ENCODE measurements at places on chromosomes 7 and 10.
A peak's percentile ranks its signal among the peaks of the same experiment; 100 is the strongest.

DNA sequence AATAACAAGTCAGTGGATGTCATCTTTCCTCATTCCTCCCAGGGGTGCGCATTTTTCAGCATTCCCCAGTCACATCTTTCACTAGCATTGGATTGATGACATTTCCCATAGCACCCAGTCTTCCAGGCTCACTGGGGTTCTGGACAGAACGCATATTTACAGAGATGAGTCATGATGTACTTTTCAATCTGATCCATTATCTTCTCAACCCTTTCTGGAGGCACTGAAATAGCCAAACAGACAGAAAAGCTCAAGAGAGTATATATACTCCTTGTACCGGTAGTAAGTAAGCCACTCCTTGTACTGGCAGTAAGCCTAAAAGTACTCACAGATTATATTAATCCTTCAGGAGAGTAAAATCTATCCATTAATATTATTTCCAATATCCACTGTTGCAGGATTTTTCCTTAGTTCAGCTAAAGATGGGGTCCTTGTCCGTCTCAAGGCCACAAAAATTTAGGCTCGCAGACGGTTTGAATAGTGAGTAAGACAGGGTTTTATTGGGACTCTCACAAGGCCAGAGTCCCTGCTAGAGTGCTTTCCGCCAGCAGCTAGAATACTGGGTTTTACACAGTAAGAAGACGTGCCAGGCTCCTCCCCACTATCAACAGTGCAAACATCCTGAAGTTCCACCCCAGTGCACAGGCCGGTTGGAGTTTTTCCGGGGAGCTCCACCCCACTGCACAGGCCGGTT is 60.8 kb downstream of the MDH2 start:
- peak; percentile 89 for DNase-seq

GRCh38 chr7:74149603-74150002 is 24.6 kb upstream of the EIF4H start:
- no peak for DNase-seq

GRCh38 chr10:4080225-4080805 is 295.3 kb upstream of the KLF6 start:
- no peak for DNase-seq

- DNase-seq: no peak
These were observed 52.5 kb downstream of the NPY start for GRCh38 chr7:24336461-24336860.

GRCh38 chr7:11450281-11450680 is 381.7 kb downstream of the THSD7A start:
- no peak for DNase-seq

GRCh38 chr7:116499168-116500077 is at the start of gene CAV2:
TSS of gene CAV2 (plus strand) at chr7:116499738. CDS start at chr7:116499782, 44 bp downstream.
- peak; percentile 49 for DNase-seq

GRCh38 chr10:132872658-132873057 is 69.7 kb downstream of the CFAP46 start:
- DNase-seq: no peak

GRCh38 chr7:43640679-43641078 is 57.8 kb downstream of the STK17A start:
- DNase-seq: no peak

- DNase-seq: no peak
These were observed 54.0 kb downstream of the ASNS start for GRCh38 chr7:97818066-97818663.

DNA sequence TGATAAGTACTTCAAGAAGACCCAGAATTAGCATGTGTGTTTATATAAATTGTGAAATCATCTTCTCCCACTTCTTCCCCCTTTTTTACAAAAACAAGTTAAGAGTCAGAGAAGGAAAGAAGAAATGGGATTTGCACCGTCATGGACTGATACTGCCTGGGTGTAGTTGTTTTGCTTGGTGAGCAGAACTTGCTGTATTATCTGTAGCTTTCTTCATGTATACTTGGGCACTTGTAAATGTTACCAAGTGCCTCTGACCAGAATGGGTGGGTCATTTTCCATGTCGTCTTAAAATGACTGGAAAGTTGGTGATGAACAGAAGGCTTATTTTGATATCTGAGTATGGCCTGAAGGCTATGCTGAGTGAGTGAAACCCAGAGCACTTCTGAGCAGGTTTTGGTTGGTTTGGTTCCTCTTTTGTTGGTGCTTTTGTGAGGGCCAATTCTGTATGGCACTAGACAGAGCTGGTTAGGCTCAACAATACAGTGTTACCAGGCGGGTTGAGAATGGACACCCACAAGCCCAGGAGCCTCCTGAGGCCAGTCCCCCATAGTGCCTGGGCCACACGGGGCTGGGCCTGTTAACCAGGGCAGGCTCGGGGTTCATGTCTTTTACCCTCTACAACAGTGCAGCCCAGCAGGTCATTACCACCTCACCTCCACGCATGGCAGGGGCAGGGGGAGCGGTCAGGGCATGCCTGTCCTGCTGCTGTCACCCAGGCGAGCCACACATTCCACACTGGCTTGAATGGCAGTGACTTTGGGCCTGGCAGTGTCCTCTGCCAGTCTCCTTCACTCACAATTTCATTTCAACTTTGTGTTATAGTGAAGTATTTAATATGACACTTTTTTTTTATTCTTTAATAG is 115.1 kb downstream of the CCNY start:
- no peak for DNase-seq

GRCh38 chr7:133389727-133390126 is 136.8 kb downstream of the EXOC4 start:
- no peak for DNase-seq

GRCh38 chr10:4024027-4024426 is 239.0 kb upstream of the KLF6 start:
- peak; percentile 47 for DNase-seq

GRCh38 chr7:2151237-2151636 is 81.5 kb downstream of the MAD1L1 start:
- DNase-seq: no peak

DNA sequence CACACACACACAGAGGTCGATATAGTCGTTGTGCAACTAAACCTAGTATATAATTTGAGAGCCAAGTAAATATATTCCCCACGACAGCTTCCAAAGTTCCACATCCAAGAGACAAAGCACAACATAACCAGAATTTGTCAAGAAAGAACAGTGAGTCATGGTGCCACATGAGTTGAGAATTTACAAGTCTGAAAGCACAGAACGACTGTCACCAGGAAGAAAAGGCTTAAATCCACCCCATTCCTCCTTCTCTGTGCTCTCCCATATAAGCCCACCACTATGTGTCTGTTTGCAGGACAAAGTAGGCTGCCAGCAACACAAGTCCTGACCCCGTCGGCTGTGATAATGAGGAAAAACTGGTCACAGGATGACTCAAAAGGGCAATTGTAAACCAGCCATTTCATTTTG is 32.8 kb downstream of the GSAP start:
- DNase-seq: no peak

DNA sequence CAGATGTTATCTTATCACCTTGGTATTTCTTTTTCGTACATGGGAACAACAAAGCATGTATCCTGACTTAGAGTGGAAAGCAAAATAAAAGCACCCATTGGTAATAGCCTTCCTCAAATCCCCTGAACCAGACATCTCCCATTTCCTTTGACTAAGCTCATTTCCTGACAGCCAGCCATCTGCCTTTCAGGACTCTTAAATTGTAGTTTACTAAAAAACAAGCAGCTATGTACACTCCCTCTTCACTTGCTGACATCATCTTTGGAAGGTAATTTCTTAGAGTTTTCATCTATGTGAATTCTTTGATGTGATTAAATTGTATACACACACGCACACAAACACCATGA is 40.7 kb downstream of the ARL4A start:
- DNase-seq: peak; percentile 46

- DNase-seq: no peak
These were observed 580.8 kb downstream of the GALNT17 start for GRCh38 chr7:71712653-71713180.

- DNase-seq: no peak
These were observed 109.0 kb downstream of the CCNY start for GRCh38 chr10:35445150-35445884.

GRCh38 chr10:50422259-50422658 is 170.9 kb upstream of the ASAH2 start:
- DNase-seq: no peak

DNA sequence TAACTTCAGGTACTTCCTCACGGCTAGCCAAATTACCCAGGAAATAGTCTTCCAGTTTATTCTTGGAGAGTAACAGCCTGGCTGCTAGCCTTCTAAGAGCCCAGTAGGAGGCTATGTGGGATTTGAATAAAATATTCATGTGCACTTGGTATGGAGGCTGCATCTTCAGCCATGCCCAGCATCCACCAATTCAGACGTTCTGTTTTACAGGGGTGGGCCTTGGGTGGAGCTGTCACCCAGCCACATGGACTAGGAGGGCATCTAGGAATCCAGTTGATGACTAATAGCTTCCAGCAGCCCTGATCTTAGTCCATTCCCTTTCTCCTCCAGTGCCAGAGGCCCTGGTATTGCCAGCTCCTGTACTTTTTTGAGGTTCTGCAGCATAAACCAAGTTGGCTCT is 66.3 kb upstream of the ZRANB1 start:
- no peak for DNase-seq

- no peak for DNase-seq
These were observed 59.2 kb upstream of the JAZF1 start for GRCh38 chr7:28239823-28240204.

DNA sequence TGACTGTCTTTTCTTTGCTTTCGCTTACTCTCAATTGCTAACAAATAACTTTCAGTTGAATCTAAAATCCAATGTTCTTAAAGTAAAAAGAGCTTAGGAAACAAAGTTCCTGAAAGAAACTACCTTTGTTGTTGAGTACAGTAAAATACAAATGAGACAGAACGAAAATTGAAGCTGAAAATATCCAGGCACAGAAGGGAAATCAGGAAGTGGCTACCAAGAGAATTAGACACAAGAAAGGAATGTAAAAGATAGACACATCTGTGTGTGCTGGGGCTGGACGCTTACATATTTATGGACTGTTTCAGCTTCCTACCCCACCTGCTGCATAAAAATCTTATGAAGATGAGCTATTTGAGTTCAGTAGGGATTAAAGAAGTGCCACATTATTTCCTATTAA is 161.7 kb upstream of the PLXDC2 start:
- peak; percentile 71 for DNase-seq

GRCh38 chr7:51060536-51060935 is 256.1 kb downstream of the COBL start:
- DNase-seq: no peak

DNA sequence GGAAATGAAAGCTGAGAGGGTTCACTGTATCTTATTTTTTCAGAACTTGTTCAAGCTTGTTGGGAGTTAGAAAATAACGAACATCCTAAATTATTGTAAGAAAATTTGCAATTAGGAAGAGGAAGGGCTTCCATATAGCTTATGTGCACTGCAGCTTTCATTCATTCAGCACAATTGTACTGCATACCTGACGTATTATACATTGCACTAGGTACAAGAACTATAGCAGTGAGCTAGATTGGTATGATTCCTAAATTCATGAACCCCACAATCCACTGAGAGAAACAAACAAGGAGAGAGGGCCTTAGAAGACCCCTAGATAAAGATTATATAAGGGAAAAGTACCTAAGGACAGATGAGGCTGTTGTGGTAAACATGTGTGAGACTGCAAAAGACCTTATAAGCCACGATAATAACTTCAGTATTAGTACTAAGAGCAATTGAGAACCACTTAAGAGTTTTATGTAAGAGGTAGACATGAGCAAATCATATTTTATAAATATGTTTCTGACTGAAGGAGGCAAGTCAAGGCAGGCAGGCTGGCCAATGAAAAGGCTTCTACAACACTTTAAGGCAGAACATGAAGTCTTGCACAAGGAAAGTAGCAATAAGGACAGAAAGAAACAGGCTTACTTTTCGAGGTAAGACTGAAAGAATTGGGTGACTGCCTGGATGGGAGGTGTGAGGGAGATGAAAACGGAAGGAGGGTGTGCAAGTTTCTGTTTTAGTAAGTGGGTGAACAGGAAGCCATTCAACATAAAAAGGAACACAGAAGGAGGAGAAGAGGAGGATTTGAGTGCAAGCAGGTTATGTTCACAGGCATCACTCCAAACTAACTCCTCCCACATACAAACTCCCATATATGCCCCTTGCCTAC is 77.9 kb upstream of the LRRN3 start:
- DNase-seq: no peak

GRCh38 chr7:19098510-19098909 is 18.9 kb downstream of the TWIST1 start:
- no peak for DNase-seq

- DNase-seq: no peak
These were observed 8.2 kb upstream of the CFAP69 start for GRCh38 chr7:90236721-90237289.

GRCh38 chr10:86497621-86498020 is 24.0 kb downstream of the WAPL start:
- DNase-seq: no peak

DNA sequence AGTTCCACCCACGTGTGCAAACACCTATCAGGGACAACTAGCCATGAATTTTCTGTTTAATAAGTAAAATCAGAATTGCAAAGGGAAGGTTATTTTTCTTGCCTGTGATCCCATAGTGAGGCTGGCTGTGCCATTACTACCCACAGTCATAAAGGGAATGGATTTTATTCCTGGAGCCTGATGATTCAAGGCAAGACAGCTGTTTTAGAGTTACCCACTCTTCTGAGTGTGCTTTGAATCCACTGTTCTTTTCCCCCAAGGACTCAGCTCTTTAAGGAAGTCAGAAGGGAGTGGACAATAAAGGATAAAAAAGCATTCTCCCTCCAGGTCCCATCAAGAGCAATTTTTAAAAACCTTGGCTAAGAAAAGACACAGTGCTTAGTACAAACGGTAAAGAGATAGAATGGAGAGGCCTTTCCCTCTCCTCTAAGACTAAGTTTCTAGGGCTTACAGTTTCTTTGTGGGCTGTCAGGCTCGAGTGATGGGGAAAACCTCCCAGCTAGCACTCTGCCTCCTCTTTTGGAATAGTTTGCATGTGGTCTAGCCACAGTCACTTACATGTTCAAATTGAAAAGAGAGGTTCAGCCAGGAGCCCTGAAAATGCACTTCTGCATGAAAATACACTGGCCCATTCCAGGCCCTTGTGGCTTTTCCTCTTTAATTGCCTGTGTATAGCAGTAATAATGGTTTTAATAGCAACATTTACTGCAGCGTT is 5.1 kb upstream of the LRRC4 start:
- DNase-seq: no peak

GRCh38 chr7:127253281-127254162 is 781 bp upstream of the GRM8 start:
- peak; percentile 21 for DNase-seq

DNA sequence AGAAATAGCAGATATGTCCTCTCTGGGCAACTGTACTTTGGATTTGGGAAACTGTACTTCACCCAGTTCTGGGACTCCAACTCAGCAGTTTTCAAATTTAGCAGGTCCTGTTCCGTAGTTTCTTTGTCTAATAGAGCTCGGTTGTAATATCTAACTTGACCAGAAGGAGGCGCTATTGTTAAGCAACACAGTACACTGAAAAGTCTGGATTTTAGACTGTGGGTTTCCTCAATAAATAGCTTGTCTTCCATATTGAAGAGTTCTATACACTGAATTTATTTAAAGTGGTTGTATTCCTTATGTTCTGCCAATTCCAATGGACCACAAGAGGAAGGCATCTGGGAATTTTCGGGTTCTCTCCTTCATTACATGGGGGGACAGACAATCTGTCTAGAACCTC is 39.8 kb downstream of the ELFN1 start:
- no peak for DNase-seq

- DNase-seq: no peak
These were observed 88.3 kb upstream of the KIAA1217 start for GRCh38 chr10:24120646-24121045.
